ENCODE measurements at places on chromosomes 3 and 15.

DNA sequence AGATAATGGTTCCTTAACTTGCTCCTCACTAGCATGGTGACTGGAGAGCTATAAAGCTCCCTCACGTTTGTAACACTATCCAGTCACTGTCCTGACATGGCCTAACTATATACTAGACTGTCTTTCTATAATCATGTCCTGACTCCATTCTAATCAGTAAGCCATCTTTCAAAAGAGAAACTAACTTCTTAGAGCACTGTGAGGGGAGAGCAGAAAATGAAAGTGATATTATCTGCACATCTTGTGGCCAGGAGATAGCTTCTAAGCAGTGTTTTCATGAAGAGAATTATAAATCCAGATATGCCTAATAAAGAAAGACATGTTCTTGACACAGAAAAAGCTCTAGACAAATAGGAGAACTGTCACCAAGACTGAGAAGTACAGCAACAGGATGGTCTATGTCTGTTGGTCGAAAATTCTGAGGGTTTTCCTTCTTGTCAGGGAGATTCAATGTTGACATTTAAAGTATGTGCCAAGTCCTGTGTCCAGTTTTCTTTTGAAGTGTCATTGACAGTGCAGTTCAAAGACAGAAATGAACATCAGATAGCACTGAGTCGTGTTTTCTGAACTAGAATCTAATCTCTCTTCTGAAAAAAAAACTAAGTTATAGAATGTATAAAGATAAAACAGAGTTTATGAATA, 230.6 kb upstream of the PEX5L start:
- no peak for DNase-seq

DNA sequence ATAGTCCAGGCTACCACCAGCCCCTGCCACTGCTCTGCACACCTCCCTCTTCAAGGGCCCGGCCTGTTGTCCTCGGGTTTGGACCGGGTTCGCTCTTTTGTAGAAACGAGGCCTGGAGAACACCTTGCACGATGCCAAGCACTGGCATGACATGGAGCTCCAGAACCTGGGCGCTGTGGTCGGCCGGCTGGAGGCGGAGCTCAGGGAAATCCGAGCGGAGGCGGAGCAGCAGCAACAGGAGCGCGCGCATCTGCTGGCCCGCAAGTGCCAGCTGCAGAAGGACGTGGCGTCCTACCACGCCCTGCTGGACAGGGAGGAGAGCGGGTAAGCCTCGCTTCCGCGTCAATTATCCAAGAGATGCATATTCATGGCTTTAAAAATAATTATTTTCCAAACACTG, 72.4 kb downstream of the BFSP2 start:
- no peak for DNase-seq

DNA sequence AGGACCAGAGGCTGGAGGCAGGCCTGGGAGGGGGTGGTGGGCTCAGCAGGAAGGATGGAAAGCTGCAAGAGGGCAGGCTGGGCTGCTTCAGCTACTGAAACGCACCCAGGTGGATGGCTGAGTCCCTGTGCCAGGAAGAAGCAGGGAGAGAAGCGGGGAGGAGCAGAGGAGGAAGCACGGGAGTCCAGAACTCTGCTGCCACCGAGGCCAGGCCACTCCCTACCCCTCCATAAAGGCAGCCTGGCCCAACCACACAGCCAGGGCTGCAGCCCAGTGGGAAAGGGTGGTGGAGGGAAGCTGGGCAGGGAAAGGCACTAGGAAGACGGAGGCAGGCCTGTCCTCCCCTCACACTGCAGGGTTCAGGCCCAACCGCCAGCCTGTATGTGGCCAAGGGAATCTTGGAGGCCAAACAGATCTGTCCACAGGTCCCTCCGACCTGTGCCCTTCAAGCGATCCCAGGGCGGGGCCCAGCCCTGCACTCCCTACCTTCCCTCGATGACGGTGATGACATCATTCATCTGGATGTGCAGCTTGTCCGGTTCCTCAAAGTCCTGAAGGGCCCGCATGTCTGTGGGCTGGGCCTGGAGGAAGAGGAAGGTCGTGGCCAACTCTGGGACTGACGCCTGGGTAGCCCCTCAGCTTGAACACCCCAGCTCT, 30.5 kb downstream of the TNK2 start:
- no peak for DNase-seq

- no peak for DNase-seq
Measured at GRCh38 chr3:72191209-72191960, 406.4 kb upstream of the PROK2 start.

- DNase-seq = no peak
Measured at GRCh38 chr15:68435966-68436365, 4.0 kb upstream of the ITGA11 start.

- DNase-seq = no peak
Measured at GRCh38 chr15:83747050-83747717, 93.3 kb downstream of the ADAMTSL3 start.

- DNase-seq = no peak
Measured at GRCh38 chr3:51099794-51100535, 285.1 kb upstream of the MANF start.

GRCh38 chr3:142148044-142148791, 1.1 kb downstream of the TFDP2 start:
- DNase-seq = no peak

DNA sequence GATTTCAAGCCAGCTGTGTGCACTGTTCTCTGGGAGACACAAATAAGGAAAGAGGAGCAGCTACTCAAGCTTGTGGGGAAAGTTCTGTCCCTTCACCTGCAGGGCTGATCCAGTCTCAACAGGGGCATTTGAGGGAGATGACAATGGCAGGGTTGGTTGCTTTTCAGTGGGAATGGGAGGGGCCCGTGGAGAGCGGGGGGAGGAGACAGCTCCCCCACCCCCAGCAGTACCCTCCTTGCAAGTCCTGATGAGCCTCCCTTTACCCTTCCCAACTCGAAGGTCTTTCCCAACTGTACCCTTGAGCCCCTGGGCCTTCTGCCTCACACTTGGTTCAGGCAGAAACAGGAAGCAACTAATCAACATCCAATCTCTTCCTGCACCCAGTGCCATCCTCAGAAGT, 71.8 kb upstream of the SNRPA1 start:
- no peak for DNase-seq

DNA sequence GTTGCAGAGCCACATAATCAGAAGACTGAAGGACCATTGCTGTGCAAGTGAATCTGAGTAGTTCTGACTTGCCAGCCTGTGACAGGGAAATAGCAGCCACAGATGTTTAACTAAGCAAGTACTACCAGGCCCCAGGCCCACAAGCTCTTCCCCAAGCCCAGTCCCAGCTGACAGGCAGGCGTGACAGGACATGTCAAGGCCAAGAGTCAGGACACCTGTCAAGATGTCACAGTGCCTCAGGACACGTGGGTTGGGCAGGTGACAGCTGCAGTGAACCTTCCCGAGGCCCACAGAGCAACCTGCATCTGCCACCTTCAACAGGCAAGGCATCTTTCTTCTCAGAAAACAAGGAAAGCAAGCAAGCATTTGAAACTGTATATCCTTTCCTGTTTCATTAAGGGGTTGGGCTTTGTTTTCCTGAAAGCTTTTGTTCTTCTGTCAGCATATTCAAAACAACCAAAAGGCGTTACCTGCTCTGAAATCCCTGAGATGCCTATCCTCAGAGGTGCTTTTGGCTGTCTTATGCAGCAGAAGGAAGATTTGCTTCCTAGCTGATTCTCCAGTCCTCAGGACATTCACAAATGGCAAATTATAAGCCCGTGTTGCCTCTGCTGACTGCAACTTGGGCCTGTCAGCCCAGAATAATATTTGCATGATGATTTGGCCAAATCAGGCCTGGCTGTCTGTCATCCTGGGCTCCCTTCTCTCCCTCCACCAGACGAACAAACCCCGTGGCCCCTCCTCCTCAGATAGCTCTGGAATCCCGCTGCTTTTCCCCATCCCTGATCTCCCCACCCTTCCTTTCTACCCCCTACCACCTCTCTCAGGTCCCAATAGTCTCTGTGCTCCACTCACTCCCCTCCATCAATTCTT, 171.8 kb upstream of the WNT5A start:
- no peak for DNase-seq

- no peak for DNase-seq
Measured at GRCh38 chr3:29140666-29141065, 140.2 kb upstream of the RBMS3 start.

- no peak for DNase-seq
Measured at GRCh38 chr3:117526470-117527079, 817.0 kb downstream of the TUSC7 start.
